CD4-positive, alpha-beta T cell treated with Interleukin-6 for 4 hours (primary cell): ENCODE measurements at places on chromosomes 6 and 20.

DNA sequence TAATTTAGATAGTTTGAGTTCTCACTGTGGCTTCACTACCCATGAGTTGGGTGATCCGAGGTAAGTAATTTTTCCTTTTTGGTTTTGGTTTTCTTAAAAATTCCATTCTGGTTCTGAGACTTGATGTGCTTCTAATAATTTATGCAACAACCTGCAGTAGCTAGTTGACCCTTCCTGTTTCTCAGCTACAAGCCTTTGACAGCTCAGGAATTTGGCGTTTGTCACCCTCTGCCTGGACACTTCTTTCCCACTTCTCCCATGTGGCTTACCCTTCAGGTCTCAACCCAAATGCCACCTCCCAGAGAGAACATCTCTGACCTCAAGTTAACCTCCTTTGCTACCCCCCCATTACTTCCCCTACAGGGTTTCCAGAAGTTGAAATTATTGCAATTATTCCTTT, 49.7 kb upstream of the TSHZ2 start:
- DNase-seq: no peak

- no peak for DNase-seq
Measured at GRCh38 chr6:168139121-168139520, 60.1 kb upstream of the FRMD1 start.

DNA sequence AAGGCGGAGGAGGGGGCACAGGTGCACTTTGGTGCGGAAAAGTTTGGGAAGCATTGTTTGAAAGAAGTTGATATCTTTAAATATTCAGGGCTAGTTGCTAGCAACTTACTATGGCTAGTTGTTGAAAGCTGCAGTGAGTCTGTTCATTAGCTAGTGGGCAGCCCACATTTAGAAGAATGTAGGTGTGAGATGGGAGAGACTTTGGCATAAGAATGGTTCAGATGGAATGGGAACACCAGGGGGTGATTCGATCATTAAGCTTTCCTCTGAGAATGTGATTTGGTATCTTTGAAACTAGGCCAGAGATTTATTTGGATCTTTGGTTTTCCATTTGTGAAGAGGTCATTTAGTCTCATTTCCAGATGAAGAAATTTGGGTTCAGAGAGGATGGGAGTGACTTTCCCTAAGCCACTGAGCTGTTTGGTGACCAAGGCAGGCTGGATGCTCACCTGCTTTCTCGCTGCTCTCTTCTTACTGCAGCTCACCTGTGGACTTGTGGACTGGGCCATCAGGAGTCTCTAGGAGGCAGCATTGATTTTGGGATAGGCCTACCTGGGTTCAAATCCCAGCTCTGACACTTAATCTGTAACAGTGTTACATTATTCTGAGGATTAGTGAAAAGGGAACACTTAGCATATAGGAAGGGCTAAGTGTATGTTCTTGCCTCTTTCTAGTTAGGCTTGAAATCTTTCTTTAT, 62.9 kb downstream of the CARMIL1 start:
- DNase-seq: no peak

- no peak for DNase-seq
Measured at GRCh38 chr6:53828966-53829697, 34.3 kb downstream of the LRRC1 start.

- DNase-seq: no peak
Measured at GRCh38 chr20:41837669-41838224, 219.6 kb upstream of the CHD6 start.

DNA sequence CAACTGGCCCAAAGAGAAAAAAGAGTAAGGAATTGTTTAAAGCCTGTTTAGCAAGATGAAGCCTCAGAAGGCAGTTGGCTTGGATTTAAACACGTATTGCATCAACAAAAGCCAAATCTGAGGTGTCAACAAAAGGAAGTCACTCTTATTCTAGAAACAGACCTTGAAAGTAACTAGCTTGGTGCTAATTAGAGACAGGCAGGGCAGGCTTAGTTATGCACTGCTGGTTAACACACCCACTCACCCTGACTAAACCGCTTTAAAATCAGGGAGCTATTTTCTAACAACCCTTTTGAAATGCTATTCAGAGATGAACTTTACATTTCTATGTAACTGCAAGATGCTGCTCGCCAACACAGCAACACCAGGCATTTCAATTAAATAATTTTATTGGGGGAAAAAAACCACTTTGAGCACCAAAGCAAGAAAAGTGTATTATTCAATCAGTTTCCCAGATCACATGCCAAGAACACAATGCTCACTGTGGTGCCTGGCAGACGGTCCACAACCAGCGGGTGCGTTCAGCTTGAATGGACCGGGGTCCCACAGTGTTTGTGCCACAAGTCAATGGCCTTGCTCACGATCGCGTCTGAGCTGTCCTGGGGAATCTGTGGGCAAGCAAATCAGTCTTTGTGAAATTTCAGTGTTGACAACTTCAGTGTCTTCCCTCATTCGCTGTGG, 23.6 kb downstream of the TBC1D7 start:
- DNase-seq: no peak

- DNase-seq: no peak
Measured at GRCh38 chr6:87065117-87065516, 29.8 kb downstream of the CGA start.

- DNase-seq: no peak
Measured at GRCh38 chr6:164502833-164503232, 806.6 kb downstream of the C6orf118 start.

- DNase-seq: no peak
Measured at GRCh38 chr20:51022227-51022802, 592 bp downstream of the KCNG1 start.

DNA sequence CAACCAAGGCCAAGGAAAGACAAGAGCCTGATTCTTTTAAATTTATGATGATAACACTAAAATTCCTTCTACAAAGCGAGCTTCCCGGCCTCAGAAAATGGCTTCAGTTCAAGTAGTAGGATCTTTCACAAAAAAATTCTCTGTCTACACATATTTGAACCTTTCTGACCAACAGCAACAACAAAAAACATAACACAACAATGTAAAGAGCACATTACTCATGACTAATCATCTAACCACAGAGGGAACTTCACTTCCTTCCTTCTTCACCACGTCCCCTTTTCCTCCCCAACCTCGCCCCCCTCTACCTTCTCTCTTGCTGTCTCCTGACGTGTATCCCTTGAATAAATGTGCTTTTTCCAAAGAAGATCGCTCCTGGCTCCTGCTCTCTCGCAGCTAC, 228.2 kb downstream of the MYLK4 start:
- DNase-seq: no peak

DNA sequence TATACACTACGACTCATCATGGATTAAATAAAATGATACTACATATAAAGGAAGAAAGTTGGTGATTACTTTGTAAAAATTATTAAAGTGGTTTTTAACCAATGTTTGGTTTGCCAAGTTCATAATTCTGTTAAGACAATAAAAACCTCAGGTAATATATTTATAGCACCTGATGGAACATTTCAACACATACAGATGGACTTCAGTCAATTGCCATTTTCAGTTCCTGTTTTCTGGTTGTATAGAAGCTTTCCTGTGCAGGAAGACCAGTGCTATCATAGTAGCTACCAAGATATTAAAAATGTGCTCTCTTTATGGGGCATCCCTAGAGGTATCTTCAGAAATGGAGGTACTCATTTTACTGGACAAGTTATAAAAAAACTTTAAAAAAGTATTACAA, 1686.4 kb downstream of the GRIK2 start:
- DNase-seq: no peak

- DNase-seq: no peak
Measured at GRCh38 chr20:62357187-62357667, 9.9 kb downstream of the LAMA5 start.
